ENCODE measurements at places on chromosomes 2 and 18.

GRCh38 chr2:22518641-22519040 lies 866.3 kb upstream of the KLHL29 start:
- DNase-seq, result no peak

GRCh38 chr18:35185771-35186170 lies 55.1 kb upstream of the ZNF397 start:
- no peak for DNase-seq

DNA sequence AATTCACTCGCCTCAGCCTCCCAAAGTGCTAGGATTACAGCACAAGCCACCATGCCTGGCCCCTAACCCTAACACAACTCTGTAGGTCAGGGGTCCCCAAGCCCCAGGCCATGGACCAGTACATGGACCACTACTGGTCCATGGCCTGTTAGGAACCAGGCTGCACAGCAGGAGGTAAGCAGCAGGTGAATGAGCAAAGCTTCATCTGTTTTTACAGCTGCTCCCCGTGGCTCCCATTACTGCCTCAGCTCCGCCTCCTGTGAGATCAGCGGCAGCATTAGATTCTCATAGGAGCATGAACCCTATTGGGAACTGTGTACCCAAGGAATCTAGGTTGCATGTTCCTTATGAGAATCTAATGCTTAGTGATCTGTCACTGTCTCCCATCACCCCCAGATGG lies 201.7 kb downstream of the NRP2 start:
- no peak for DNase-seq

DNA sequence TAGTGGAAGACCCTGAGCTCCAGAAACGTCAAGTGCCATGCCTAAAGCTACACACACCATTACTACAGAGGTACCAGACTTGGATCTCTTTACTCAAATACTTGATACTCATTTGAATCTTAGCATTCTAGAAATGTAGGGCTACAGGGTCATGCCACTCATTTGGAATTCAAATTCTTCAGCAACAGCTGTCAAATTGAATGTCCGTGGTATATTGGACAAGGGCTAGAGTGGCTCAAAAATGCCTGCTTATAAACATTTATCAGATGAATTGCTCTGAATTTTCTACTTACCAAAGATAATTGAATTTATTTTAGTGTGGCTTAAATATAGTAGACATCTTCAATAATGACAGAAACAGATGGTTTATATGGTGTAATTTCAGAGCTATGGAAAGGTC lies 669.7 kb downstream of the SLC4A3 start:
- no peak for DNase-seq

GRCh38 chr2:86580560-86580959 lies 17.3 kb upstream of the CHMP3 start:
- DNase-seq, result no peak

- DNase-seq, result no peak
Measured at GRCh38 chr2:126901459-126901858, 2.8 kb downstream of the TEX51 start.

DNA sequence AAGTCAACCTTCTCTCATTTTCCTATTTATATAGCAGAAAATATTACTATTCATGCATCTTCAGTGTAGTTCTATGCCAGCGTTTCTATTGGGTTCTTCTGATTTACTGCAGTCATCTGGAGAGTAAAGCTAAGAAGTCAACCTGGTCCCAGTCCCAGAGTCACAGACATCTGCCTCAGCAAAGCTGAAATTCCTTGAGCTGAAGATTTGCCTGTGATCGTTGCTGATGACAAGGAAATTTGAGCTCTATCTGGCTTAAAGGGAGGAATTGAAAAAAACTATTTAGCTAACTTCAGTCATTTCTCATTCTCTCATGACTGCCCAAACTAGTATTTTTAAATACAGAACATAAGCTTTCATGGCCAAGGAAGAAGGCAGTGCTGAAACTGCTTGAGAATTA lies 45.7 kb downstream of the RND3 start:
- no peak for DNase-seq

- DNase-seq, result no peak
Measured at GRCh38 chr2:156511803-156512202, 75.6 kb downstream of the GPD2 start.

DNA sequence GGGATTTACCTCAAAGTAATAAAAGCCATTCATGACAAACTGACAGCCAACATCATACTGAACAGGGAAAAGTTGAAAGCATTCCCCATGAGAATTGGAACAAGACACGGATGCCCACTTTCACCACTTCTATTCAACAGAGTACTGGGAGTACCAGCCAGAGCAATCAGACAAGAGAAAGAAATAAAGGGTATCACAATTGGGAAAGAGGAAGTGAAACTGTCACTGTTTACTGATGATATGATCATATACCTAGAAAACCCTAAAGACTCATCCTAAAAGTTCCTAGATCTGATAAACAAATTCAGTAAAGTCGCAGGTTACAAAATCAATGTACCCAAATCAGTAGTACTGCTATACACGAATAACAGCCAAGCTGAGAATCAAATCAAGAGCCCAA lies 17.2 kb upstream of the ASB18 start:
- DNase-seq, result no peak

- no peak for DNase-seq
Measured at GRCh38 chr2:16900405-16901025, 234.9 kb upstream of the CYRIA start.

DNA sequence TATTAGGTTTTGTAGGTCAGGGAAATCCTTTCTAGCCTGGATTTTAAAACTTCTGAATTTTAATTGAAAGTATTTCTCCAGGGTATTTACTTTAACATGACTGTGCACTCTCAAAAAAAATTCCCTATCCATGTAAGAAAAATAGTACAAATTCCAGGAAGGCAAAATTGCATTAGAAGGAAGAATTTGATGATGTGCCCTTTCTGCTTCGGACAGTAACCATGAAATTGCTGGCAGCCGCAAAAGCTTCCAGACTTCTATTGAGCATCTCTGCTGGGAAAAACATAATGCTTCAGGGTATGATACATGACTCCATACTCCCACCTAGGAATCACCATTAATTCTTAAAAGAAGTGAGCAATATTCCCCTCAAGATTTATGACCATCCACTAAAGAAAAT lies 17.2 kb upstream of the KLF7 start:
- no peak for DNase-seq

GRCh38 chr2:6945821-6946220 lies 28.6 kb downstream of the RNF144A start:
- DNase-seq, result no peak

DNA sequence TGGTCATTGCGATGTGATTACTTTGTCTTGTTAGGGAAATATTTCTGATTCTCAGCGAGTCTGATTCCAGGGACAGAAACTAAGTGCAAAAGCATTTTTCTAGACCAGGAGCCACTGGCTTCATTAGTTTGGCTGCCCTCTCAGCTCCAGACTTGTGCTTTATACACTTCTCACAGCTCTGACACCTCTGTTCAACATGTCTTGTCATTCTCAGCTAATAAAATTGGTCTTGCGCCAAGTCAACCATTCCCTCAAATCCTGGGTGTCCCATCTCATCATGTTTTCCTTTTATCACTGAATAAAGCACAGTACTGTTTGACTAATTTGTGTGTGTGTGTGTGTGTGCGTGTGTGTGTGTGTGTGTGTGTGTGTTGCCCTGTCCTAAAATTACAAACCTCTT lies 215.5 kb upstream of the EPHA4 start:
- DNase-seq, result no peak
